ENCODE measurements at places on chromosomes 3 and 15.

DNA sequence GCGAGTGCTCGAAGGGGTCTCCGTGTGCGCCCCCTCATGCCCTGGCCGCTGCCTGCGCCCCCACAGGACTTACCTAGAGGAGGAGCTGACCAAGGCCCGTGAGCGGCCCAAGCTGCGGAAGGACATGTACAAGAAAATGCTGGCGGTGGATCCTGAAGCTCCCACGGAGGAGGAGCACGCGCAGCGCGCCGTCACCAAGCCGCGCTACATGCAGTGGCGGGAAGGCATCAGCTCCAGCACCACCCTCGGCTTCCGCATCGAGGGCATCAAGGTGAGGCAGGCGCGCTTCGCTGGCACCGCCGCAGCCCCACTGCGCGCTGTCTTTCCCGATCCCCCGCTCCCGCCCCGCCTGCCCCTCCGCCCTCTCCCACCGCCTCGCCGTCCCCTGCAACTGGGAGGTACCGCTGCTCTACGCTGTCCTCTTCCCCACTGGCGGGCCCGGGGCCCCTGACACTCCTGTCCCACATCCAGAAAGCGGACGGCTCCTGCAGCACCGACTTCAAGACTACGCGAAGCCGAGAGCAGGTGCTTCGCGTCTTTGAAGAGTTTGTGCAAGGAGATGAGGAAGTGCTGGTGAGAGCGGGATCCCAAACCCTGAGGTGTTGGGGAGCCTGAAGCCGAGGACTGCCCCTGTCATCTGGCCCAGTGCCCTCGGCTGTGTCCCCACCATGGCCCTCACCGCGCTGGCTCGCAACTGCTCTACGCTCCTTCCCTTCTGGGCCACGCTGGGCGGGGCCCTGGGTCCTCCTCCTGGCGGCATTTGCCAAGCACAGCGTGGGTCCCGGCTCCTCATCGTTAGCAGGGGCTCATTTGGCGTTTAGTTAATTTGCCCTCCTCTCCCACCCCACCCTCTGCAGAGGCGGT lies 8.5 kb downstream of the ITPKA start:
- no peak for DNase-seq

DNA sequence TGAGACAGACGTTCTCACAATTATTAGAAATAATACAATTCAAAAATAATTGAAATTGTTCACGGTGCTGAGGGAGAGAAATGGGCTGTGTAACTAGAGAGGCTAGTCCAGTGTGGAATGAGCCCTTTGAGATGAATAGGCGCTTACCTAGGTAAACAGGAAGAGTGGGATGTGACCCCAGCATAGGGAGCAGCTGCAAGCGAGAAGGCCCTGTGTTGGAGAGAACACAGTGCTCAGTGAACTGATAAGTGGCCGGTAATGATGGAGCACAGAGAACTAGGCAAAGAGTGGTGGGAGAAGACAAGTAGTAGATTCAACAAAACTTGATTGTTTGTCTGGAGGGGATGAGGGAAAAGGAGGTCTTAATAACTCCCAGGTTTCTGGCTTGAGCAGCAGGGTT lies 103.9 kb downstream of the HCN4 start:
- no peak for DNase-seq

DNA sequence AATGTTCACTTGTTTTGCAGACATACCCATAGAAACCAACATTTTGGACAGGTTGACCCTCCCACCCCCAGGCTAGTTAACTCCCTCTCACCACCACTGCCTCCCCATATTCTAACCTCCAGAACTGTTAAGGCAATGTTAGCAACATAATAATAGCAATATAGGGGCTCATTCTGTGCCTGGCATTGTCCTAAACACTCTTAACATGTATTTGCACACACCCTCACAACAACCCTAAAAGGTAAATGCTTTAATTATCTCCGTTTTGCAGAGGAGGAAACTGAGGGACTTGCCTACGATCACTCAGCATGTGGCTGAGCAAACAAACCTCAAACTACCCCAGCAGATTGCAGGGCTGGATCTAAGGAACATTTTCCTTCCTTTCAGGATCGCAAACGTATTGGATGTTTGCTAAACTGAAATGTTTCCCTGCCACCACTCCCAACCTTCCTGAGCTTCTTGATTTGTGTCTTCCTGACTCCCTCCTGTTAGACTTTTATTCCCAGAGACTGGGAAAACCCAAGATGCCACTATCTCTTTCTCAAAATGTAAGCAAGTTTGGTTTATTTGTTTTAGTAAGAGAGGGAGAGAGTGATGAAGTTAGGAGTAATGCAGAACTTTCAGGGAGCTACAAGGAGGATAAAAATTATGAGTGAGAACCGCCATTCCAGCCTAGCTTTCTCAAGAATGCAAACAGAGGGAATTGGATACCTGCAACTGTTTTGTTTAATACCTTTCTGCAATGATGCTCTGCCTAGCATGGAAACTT lies 1.3 kb downstream of the SCG5 start:
- DNase-seq: no peak

GRCh38 chr3:17340693-17341092 lies 401.7 kb downstream of the TBC1D5 start:
- no peak for DNase-seq

DNA sequence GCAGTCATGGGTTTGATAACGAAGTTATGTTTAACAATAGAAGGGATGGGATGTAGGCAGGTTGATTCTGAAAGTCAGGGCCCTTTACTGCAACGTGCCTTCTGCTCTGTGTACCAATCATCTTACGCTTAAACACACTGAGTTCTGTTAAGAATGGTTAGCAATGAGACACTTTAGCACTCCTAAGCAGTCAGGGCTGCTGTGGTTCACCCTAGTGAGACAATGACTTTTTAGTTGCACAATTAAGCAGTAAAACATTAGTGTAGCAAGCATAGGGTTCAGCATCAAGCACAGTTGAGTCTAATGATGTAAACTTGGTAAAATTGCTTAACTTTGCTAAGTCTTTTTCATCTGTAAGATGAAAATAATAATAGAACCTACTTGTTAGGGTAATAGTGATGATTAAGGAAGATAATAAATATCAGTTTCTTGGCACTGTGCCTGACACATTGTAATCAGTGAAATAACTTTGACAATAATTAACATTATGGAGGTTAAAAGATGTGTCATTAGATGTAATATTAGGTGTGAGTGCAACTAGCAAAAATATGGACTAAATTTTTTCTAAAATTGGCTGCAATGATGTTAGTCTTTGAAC lies 484.2 kb upstream of the THBS1 start:
- DNase-seq: no peak

- peak; percentile 5 for DNase-seq
Observed at GRCh38 chr3:127488141-127488672, 102.3 kb downstream of the TPRA1 start.

GRCh38 chr15:88748081-88748480 lies 55.2 kb upstream of the ACAN start:
- no peak for DNase-seq

Data from central memory CD8-positive, alpha-beta T cell (primary cell).